ENCODE measurements at places on chromosomes 7 and 10.

- no peak for DNase-seq
Measured at GRCh38 chr7:158519633-158520174, 67.9 kb downstream of the PTPRN2 start.

DNA sequence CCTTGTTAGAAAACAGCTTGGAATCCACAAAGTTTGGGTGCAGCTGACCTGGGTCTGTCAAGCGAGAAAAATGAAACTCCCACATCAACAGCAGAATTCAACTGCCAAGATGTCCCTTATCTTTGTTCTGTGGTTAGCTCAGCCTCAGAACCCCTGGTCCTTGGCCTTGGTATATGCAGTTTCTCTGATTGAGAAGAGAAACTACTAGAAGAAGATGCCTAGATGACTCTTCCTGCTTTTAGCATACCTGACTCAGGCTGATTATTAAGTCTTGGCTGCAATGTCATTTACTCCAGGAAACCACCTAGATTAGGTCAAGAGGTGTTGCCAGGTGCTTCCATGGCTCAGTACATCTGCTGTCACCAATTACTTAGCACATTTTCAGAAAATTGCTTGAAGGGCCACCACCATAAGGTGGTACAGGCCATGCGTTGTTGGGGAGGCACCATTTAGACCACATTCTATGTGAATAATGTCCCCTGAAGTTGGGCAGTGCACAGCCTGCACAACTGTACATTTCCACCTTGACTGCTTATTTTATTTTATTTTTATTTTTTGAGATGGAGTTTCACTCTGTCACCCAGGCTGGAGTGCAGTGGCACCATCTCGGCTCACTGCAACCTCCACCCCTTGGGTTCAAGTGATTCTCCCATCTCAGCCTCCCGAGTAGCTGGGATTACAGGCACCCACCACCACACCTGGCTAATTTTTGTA lies 59.4 kb upstream of the ZNF438 start:
- no peak for DNase-seq

GRCh38 chr7:32532086-32532485 lies 36.8 kb downstream of the AVL9 start:
- no peak for DNase-seq

- no peak for DNase-seq
Measured at GRCh38 chr7:120079704-120080103, 193.3 kb upstream of the KCND2 start.

DNA sequence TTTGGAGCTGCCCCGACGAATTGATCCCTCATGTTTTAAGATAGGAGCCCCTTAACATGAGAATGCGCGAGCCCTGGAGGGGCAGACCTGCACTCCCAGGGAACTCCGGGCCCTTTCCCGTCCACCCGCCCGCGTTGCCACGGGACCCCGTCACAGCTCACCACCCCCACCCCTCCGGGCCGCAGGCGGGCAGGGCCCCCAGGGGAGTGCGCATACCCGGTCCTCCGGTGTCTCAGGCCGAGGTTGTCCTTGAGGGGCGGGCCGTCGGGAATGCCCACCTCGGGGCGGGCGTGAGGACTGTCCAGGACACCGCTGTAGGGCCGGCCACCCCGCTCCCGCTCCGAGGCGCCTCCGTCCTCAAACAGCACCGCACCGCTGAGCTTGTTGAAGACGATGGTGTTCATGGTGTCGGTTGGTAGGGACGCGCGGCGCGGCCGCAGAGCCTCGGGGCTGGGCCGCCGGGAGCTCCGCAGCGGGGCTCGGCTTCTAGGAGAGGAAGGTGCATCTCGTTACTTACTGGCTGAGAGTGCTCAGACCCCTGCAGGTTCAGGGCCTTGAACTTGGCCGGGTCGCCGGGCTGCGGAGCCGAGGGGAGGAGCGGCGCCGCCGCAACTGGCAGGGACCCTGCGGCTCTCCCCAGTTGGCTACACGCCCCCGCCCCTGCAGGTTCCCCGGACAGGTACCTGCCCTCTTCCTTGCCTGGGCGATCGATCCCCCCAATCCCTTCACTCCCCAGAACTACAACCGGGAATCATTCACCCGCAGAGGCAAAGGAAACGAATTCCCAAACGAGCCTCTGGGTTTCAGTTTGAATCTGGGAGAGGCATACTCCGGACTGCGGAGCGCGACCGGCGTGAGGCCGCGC lies 2.4 kb downstream of the MKX start:
- DNase-seq: peak; percentile 18

DNA sequence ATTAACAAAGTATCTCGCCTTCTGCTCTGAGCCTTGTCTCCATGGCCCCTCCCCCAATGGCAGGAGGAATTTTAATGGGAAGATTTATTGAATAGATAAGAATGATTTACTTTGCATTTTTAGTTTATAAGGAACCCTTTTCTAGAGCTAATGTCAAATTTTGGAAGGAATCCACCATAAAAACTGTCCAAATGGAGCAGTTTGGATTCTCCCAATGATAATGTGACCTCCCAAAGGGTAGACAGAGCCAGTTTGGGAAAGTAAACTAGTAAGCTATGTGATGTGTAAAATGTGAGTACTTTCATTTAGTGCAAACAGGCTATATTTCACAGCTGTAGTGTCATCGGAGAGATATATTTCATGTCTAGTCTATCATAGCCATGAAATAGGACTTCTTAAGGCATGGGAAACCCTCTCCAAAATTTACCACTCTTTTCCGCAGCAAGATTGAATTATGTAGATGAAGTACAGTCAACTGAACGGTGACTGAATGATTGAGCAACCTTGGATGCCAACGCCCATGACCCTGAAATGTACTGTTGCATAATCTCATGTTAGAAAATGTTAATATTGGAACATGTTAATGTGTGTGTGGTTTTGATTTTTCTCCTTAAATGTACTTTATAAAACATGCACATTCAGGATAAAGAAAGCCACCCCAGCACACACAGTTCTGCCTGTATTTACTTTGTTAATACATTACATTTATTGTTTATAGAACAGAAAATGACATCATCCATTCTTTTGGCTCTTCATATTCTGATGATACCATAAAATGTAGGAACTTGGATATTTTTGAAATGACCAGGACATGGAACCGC lies 140.6 kb downstream of the NRP1 start:
- no peak for DNase-seq

GRCh38 chr7:1054438-1054837 lies 10.1 kb downstream of the GPR146 start:
- no peak for DNase-seq

DNA sequence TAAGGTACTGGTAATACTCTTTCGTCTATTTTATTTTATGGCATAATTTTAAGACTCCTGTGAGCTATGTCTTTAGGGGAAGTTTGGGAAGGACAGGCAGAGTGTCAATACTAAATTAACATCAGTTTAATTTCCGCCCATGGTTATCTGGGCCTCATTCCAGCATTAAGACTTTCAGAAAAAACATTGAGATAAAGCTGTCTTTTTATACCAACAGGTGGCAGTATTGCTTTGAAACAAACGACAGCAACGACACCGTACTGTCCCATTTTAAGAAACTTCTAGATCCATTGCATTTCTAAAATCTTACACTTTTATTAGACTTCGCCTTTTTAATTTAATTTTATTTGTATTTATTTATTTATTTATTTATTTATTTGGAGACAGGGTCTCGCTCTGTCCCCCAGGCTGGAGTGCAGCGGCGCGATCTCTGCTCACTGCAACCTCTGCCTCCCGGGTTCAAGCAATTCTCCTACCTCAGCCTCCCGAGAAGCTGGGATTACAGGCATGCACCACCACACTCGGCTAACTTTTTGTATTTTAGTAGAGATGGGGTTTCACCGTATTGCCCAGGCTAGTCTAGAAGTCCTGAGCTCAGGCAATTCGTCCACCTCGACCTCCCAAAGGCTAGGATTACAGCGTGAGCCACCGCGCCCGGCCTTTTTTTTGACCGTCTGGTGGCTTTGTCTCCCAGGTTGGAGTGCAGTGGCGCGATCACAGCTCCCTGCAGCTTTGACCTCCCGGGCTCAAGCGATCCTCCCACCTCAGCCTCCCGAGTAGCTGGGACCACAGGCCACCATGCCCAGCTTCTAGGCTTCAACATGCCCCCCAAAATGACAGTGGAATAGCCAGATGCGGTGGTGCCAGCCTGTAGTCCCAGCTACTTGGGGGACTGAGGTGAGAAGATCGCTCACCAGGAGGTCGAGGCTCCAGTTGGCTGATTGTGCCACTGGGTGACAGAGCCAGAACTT lies 78.7 kb upstream of the C1GALT1 start:
- DNase-seq: peak; percentile 18

DNA sequence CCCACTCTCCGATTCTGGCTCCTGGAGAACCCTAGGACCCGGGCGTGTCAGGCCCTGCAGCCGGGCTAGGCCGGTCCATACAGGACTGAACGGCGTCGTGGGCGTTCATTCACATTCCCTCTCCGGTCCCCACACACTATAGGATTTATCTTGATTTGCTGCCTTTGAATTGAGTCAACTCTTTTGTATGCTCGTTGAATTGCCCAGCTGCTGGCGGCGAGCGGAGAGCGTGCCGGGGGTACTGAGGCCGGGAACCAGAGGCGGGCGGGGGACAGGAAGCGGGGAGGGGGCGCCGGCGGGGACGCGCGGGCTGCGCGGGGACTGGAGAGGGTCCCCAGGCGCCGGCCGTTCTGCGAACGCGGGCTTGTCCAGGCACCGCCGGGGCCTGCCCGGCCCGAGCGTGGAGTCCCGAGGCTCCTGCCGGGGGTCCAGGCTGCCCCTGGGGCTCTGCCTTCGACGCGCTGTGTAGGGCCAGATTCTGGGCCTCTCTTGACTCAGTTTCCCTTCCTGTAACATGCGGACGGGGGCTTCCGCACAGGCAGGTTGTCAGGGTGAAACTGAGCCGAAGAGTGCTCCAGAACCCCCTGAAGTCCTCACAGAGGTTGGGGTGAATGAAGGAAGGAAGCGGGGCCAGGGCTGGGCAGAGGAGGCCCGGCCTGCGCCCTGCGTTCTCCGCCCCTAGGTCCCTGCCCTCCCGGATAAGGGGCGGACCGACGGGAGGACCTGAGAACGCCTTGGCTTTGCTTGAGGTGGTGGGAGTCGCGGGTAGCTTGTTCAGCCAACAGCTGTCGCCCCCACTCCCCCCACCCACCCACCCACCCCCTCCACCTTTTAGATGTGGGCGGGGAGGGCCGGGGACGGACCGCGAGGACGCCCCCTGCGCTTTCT lies 769 bp upstream of the ELFN1 start:
- DNase-seq: no peak

GRCh38 chr7:131145770-131146169 lies 181.9 kb upstream of the MKLN1 start:
- no peak for DNase-seq

GRCh38 chr7:74583630-74584029 lies 73.9 kb upstream of the GTF2I start:
- DNase-seq: no peak

DNA sequence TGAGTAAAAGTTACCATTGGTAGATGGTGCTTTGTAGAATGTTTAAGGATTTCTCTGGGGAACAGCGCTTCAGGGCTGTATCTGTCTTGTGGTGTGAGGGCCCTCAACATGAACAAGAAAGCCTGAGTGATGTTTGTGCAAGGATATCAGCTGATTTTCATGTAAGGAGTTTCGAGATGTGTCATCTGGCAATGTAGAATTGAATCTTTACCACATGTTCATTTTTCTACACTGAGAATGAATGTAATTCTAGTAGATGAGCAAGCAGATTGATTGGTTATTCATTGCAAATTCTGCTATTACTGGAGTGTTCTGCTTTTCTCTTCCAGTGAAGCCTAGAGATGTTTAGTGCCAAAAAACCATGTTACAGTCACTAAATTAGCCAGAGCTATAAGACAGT lies 87.7 kb downstream of the ST7 start:
- no peak for DNase-seq

GRCh38 chr7:130904792-130905191 lies 170.8 kb upstream of the KLF14 start:
- no peak for DNase-seq

DNA sequence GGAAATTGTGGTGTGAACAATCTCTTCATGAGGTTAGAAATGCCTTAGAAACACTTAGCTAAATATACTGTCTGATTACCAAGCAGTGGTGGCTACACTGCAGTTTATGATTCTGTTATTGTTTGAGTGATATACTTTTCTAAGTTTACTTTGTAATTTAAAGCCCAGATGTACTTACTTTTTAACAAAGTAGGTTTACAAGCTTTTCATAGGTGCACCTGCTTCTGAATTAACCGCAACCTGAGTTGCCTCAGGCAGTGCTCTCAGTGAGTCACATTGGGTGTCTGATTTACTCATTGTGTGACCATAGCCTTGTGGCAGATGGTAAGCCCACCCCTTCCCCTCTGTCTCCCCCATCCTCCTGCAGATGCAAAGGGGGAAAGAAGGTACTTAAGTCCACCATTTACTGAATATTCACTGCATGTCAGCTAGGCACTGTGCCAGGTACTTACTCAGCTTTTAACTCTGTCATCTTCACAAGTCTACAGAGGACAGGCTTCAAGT lies 9.0 kb downstream of the MTURN start:
- peak; percentile 14 for DNase-seq

DNA sequence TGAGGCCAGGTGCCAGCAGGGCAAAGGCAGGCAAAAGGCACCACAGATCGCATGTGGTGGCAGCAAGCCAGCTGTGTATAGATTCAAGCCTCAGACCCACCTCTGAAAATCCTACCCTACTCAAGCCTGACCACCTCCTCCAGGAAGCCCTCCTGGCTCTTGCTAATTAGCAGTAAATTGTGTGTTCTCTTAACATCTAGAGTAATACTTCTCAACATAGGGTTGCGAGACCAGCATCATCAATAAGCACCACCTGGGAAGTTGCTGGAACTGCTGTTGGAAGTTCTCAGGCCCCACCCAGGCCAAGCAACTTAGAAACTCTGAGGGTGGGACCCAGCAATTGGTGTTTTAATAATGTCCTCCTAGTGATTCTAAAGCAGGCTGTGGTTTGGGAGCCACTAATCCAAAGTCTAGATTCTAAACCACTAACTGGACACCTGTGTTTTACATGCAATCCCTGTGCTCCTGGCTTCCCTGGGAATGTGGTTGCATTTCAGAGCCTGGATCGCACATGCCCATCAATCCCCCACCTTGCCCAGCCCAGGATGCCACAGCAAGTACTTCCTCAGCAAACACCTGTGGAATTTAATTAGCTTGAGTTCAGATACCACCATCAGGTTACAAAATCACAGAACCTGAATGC lies 46.2 kb downstream of the KCNMA1 start:
- DNase-seq: no peak

- no peak for DNase-seq
Measured at GRCh38 chr7:142438923-142439515, 181.2 kb upstream of the PRSS58 start.

GRCh38 chr10:69065406-69066361 lies 22.2 kb upstream of the SRGN start:
- no peak for DNase-seq

DNA sequence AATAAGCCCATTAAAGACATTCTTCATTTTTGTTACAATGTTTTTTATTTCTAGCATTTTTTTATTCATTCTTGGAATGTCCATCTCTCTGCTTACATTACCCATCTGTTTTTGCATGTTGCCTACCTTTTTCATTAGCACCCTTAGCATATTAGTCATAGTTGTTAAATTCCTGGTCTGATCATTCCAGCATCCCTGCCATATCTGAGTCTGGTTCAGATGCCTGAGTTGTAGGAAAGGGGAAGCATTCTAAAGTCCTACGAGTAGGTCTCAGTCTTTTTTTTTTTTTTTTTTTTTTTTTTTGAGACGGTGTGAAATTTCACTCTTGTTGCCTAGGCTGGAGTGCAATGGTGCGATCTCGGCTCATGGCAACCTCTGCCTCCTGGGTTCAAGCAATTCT lies 19.7 kb upstream of the NRF1 start:
- DNase-seq: no peak

All from CD4-positive, alpha-beta T cell treated with Interleukin-6 for 4 hours (primary cell).